ENCODE measurements at places on chromosomes 2 and 18. TPM values are rescaled to one million over a fixed set of nuclear protein-coding genes. Genes with fewer than 3 reads are reported as not detected.

DNA sequence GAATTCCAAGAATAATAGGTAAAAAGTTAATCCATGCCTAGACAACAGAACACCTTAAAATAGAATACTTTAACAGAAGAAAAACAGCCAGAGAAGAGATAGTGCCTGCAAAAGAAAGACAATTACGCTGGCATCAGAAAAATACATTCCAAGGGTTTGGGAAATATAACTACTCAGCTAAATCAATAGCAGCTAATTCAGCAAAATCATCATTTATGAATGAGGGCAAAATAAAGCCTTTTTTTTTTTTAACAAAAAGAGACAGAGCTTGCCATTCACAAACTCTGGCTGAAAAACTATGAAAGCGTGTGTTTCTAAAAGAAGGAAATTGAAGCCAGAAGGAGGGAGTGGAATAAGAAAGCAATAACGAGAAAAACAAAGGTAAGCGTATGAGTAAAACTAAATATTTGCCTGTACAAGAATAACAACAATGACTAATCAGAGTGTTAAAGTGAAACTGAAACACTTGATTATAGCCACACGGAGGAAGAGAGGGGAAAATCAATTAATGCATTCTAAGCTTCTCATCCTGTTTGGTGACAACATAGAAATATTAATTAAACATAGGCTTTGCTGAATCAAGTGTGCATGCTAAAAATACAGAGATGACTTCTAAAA is 90.2 kb downstream of the EHD3 start:
- no peaks in the 10 kb centered on the region for H3K27me3 ChIP-seq
- peaks cover 6% of the 10 kb centered on the region for H3K4me1 ChIP-seq
- H3K36me3 ChIP-seq: no peaks in the 10 kb centered on the region
- H3K4me3 ChIP-seq: no peak overlapping the region
- no peak for DNase-seq

- H3K36me3 ChIP-seq: no peaks in the 10 kb centered on the region
- H3K4me1 ChIP-seq: peaks cover under 1% of the 10 kb centered on the region
- no peak overlapping the region for H3K4me3 ChIP-seq
- no peaks in the 10 kb centered on the region for H3K27me3 ChIP-seq
- DNase-seq: no peak
- H3K27ac ChIP-seq: no peak overlapping the region
Measured at GRCh38 chr2:179751163-179751809, 110.1 kb downstream of the ZNF385B start.

DNA sequence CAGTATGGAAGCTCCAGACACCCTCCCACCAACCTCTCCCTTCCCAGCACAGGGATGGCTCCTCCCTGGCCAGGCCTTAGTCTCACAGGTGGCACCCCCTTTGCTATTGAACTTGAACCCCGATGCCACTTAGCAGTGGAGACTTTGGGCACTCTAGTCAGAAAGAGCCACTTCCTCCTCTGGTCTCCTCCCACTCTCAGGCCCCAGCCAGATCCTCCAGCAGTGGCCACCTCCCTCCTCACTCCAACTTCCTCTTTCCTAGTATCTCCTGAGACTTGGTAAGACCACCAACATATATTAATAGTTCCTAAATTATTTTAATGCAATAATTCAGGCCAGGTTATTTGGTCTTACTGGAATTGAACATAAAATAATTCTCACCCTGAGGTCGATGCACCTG is 437.2 kb upstream of the ID2 start:
- no peaks in the 10 kb centered on the region for H3K27me3 ChIP-seq
- no peaks in the 10 kb centered on the region for H3K36me3 ChIP-seq
- no peak overlapping the region for H3K27ac ChIP-seq

DNA sequence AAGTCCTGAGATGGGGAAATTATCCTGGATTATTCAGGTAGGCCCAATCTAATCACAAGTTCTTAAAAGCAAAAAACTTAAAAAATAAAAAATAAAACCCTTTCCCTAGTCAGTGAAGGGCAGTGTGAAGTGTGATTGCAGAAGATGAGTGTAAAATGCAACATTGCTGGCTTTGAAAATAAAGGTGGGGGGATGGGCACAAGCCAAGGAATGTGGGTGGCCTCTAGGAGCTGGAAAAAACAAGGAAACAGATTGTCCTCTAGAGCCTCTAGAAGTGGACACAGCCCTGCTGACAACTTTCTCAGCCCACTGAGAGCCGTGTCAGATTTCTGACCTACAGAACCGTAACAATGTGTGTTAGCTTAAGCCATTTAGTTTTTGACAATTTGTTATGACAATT is 184.3 kb upstream of the HNRNPA3 start:
- no peak overlapping the region for H3K4me3 ChIP-seq
- no peak for DNase-seq
- no peaks in the 10 kb centered on the region for H3K27me3 ChIP-seq
- no peak overlapping the region for H3K27ac ChIP-seq
- H3K4me1 ChIP-seq: no peaks in the 10 kb centered on the region

- no peaks in the 10 kb centered on the region for H3K4me1 ChIP-seq
- H3K36me3 ChIP-seq: no peaks in the 10 kb centered on the region
- no peak overlapping the region for H3K4me3 ChIP-seq
- no peak for DNase-seq
Measured at GRCh38 chr2:111220962-111221361, 100.2 kb downstream of the BCL2L11 start.

GRCh38 chr2:100856732-100857131 is 36.8 kb downstream of the NPAS2 start:
- H3K27ac ChIP-seq: no peak overlapping the region
- no peaks in the 10 kb centered on the region for H3K36me3 ChIP-seq
- H3K4me3 ChIP-seq: no peak overlapping the region
- no peaks in the 10 kb centered on the region for H3K27me3 ChIP-seq

GRCh38 chr2:23520256-23520655 is 135.3 kb downstream of the KLHL29 start:
- no peaks in the 10 kb centered on the region for H3K27me3 ChIP-seq
- H3K36me3 ChIP-seq: no peaks in the 10 kb centered on the region
- peaks cover 2% of the 10 kb centered on the region for H3K4me1 ChIP-seq
- H3K27ac ChIP-seq: no peak overlapping the region
- no peak overlapping the region for H3K4me3 ChIP-seq
- DNase-seq: no peak

DNA sequence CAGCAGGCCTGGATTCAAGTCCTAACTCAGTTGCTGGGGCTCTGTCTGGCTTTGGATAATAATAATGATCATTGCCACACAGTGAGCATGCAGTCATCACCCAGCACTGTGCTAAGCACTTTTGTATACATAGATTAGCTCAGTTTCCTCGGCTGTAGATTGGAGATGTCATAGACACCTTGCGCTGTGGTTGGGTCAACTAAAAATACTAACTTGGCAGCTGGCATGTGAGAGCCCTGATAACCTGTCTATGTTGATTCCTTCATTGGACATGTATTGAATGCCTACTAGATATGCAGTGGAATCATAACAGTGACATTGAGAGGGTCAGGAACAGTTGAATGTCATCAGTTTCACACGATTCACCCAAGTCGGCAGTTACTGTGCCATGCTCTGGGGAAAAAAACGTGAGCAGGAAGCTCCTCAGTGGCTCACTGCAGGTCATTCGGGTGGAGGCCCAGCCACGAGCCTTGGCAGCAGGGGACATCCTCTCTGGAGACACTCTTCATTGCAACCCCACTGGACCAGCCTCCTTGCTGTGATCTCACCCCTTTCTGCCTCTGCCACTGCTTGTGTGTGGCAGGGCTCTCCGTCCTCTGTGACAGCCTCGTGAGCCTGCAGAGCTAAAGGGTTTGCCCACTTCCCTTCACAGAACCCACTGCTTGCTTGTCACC is 85.3 kb downstream of the NPAS2 start:
- no peak overlapping the region for H3K4me3 ChIP-seq
- H3K27me3 ChIP-seq: no peaks in the 10 kb centered on the region
- H3K4me1 ChIP-seq: no peaks in the 10 kb centered on the region
- H3K36me3 ChIP-seq: no peaks in the 10 kb centered on the region
- DNase-seq: no peak

Gene CPLX4
- not detected for total RNA-seq

Gene CACNB4
- total RNA-seq: 6.8 TPM

Gene CENPA
- total RNA-seq: 0.99 TPM

Gene STAM2
- total RNA-seq: 34.2 TPM

Gene REG3A
- not detected for total RNA-seq

Gene CSRNP3
- total RNA-seq: 5.5 TPM

Gene SLC66A2
- total RNA-seq: 44.8 TPM

Gene ALPI
- not detected for total RNA-seq

All from left lung (tissue), 14 donors.